ENCODE measurements at places on chromosomes 7 and 10. TPM values are rescaled to one million over a fixed set of nuclear protein-coding genes. Genes with fewer than 3 reads are reported as not detected.

- no peak for DNase-seq
Measured at GRCh38 chr10:58780476-58780875, 267.8 kb downstream of the BICC1 start.

PBLD gene
- total RNA-seq = 162 TPM

GRCh38 chr7:157568106-157568769 lies 231.4 kb downstream of the DNAJB6 start:
- DNase-seq = no peak

DNA sequence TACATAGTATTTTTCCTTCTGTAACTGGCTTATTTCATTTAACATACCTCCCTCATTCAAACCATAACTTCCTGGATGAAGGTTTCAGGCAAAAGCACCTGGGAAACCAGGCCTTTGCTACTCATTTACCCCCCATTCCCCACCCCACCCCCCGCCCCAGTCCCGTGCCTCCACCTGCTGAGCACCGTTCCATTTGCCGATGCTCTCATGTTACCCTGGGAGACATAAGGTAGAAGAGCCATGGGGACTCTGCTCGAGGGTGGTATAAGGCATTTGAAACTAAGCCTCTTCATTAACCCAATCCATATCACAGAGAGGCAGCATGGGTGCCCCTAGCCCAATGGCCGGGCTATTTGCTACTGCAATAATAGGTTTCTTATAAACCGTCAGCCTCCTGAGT lies 22.2 kb upstream of the MCM10 start:
- no peak for DNase-seq

CPA2 gene
- total RNA-seq = not detected

DNA sequence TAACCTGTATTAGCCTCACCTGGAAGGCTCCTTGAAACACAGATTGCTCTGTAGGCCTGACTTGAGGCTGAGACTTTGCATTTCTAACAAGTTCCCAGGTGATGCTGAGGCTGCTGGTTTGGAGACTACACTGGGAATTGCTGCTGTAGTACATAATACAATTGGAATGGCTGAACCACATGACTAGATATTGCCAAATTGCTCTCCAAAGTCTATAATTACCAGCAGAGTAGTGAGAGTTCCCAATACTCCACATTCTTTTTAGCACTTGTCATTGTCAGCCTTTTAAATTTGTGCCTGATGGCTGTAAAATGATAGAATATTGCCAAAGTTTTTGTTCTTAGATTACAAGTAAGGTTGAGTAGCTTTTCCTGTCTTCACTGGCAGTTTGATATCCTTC lies 39.9 kb downstream of the PLEKHA8 start:
- no peak for DNase-seq

GRCh38 chr10:131810036-131810804 lies 90.6 kb upstream of the PPP2R2D start:
- no peak for DNase-seq

TBL2 gene
- total RNA-seq = 31.0 TPM

DNA sequence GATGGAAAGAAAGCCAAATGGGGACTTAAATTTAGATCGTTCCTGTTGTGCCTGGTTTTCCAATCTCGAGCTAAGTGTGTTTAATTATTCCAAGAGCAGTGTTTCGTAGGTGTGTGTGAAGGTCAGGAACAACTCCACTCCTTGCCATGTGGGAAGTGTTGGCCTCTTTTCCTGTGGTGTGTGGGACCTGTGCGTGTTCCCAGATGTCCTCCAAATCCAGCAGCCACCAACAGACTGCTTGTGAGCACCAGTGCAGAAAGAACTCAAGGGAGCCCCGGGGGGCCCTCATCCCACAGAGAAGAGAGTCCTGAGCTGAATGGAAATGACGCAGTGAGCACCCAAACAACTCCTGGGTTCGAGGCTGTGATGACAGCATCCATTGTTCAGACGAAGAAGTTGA lies 227.7 kb downstream of the TMEM178B start:
- no peak for DNase-seq

GRCh38 chr7:124689523-124689922 lies 76.1 kb downstream of the GPR37 start:
- no peak for DNase-seq

BZW2 gene
- 9.6 TPM for total RNA-seq

- DNase-seq = no peak
Measured at GRCh38 chr7:125695626-125696025, 766.0 kb upstream of the POT1 start.

DNA sequence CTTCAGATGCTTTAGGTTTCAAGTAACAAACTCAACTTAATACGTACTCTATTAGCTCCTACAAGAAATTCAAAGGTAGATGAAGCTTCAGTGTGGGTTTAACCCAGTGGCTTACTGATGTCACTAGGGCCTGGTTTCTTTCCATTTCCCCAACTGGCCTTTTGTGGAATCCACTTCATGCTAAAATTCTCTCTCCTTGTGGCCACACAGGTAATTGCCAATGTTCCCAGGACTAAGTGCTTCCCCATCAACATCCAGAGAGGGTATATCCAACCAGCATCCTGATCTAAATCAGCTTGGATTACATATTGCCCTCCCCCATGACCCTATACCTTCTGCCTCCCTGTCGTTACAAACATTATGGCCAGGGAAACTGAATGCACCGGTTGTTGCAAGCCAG lies 10.7 kb downstream of the FBXL13 start:
- no peak for DNase-seq

GRCh38 chr10:110803830-110804338 lies 67.8 kb upstream of the PDCD4 start:
- DNase-seq = no peak

Measured in right lobe of liver (tissue), 6 donors.